ENCODE measurements at places on chromosomes 1 and 21.

GRCh38 chr1:11862890-11863289 lies 4.1 kb upstream of the NPPB start:
- no peak for DNase-seq

DNA sequence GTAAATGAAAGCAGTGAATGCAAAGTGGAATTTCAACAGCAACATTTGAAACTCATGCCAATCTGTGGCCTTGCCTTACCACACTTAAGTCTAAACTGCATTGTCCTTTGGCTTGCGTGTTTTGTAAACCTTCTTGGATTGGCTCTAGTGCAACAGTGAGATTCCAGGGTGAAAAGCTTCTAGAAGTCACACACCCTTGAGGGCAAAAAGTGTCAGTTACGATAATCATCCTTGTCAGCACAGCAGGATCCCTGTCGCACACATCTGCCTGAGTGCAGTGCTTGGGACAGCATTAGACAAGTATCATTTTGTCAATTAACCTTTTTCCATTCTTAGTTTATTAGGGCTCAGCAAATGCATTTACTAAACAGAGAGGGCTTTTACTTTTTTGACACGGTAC lies 243.4 kb upstream of the PTBP2 start:
- DNase-seq = no peak

GRCh38 chr1:186443638-186444037 lies 17.3 kb downstream of the PDC start:
- no peak for DNase-seq

DNA sequence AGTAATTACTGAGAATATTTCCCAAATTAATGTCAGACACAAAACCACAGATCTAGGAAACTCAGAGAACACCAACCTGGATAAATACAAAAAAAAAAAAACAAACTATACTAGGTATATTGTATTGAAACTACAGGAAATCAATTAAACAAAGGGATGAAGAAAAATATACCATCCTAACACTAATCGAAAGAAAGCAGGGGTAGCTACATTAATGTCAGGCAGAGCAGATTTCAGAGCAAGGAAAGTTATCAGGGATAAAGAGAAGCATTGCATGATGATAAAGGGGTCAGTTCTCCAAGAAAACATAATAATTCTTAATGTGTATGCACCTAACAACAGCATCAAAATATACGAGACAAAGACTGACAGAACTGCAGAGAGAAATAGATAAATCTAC lies 89.9 kb downstream of the TOMM20 start:
- DNase-seq = no peak

DNA sequence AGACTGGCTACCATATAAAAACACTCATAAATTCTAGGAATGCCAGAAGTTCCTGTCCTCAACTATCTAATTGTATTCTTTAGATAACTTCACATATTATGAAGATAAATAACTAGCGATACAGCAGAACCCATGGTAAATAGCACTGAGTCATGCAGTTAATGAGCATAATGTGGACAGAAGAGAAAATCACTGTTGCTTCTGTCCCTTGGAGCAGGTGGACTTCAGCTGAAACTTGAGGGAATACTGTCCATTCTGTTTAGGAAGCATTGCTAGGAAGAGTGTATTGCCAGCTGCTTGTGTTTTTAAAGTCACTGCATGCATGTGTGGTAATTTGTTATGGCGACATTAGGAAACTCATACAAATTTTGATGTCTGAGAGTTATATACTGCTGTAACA lies 854.4 kb downstream of the LTN1 start:
- no peak for DNase-seq

DNA sequence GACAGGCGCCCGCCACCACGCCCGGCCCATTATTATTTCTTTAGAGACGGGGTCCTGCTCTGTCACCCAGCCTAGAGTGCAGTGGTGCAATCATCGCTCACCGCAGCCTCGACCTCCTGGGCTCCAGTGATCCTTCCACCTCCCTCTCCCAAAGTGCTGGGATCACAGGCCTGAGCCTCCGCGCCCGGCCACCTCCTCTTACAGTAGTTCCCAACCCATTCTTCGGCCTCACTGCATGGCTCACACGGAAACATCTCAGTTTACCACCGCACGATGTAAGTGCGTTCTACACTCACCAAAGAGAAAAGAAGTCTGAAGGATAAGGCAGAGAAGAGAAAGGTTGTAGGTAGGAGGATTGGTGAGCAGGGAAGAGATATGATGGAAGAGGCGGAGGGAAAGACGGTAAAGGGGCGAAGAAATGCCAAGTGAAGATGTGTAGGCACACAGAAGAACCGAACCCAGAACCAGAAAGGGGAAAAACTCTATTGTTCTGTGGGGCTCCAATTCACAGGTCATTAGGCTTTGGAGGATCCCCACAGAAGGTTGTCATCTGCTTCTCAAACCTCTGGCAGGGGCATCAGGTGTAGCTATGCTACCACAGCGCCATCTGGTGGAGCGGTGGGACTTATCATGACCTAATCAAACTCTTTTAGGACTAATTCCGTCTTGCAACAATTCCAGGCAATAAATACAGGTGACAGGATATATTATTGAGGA lies 504.2 kb downstream of the SMYD3 start:
- DNase-seq = peak; percentile 91

DNA sequence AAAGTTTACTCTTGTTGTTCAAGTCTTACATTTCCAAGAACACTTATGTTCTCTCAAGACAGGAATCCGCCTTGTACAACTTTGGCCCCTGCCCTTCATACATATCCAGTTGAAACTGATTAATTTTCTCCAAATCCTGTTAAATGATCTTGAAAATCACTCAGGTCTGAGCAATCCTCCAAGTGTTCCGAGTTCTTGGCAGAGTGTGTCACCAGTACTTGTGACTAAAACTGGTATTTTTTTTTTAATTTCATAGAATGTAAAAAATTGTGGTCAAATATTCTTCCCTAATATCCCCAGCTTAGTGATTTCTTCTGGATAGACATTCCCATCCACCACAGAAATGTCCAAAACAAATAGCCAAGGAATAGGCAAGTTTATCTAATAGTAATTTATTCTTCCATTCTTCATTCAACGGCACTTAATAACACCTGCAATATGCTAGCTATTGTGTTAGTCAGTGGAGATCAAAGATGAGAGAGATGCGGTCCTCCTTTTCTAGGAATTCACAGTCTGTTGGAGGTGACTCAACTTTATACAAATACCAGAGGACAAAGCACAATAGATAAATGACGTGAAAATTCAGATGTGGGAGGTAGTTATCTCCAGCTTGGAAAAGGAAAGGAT lies 71.4 kb downstream of the DIRAS3 start:
- no peak for DNase-seq

- no peak for DNase-seq
Observed at GRCh38 chr1:231964241-231964640, 337.7 kb downstream of the DISC1 start.

GRCh38 chr1:59125154-59125553 lies 171.7 kb upstream of the FGGY start:
- no peak for DNase-seq

- DNase-seq = no peak
Observed at GRCh38 chr1:247429496-247429895, 13.5 kb downstream of the NLRP3 start.

GRCh38 chr1:48756683-48757316 lies 19.9 kb downstream of the BEND5 start:
- no peak for DNase-seq

DNA sequence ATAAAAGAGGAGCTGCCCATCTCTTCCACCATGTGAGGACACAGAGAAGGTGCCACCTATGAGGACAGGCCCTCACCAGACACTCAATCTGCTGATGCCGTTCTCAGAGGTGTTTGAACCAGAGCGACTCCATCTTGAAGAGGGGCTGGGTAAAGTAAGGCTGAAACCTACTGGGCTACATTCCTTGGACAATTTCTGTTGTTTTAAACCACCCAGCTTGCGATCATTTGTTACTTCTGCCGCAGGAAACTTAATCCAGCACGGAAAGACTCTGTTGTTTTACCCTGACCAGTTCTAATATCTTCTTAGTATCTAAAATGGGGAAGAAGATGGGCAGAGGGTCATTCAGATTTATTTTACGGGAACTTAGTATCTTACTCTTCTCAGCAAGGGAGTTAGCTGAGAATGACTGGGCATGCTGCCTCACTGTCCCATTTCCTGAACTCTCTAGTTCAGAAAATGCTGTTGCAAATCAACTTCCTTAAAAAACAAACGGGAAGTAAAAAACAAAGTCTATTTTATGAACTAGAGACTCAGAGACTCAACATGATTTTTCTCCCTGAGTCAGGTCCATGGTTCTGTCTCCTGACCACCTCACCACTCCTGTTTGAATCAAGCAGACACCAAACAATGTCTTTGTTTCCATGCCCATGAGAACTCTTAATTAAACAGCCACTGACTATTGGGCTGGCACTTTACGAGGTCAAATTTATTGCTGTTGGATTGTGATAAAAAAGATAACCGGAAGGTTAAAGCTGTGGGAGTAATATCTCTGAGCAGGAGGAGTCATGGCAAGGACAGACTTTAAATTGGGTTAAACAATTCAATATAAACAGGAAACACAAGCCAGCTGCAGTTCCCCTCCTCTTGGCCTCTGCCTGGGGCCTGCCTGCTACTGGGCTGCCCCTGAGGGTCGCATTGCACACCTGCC lies 23.8 kb upstream of the IFNAR1 start:
- DNase-seq = no peak

DNA sequence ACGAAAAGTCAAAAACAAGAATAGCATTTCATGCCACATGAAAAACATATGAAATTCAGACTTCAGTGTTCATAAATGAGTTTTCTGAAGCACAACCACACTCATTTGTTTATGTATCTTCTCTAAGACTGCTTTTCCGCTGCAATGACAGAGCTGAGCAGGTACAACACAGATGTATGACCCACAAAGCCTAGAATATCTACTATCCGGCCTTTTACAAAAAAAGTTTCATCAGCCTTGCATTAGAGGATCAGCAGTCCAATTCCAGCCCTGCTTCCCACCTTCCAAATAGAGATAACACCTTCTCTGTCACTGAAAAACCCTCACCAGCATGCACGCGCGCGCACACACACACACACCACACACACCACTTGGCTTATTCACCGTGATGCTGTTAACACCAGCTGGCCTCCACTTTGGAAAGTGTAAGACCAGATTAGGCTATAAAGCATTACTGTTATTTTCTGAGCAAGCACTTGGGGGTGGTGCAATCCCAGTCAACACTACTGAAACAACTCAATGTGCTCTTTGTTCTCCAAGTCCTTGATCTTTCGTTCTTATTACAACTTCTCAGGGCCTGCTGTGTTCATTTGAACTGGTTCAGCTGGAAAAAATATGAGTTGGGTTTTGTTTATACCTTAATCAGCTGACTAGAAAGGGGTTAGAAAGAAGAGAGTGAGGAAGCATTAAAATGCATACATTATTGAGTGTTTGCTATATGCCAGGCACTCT lies 90.0 kb downstream of the GLUL start:
- peak; percentile 5 for DNase-seq

DNA sequence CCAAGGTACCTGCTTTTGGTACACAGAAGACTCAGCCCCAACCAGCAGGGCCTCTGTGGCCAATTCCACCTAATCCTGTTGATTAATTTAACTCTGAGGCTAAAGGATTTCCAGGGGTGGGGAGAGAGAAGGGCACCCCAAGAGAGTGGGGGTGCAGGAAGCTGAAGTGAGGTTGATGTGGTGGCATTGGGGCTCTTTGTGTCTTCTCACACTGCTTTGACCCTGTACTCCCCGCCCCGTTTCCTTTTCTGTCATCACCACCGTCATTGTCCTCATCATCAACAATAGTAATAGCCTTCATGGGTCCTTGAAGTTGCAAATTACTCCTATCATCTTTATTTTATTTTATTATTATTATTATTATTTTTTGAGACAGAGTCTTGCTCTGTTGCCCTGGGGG lies 55.9 kb downstream of the PAX7 start:
- no peak for DNase-seq

- DNase-seq = no peak
Observed at GRCh38 chr1:152533327-152533938, 19.2 kb downstream of the CRCT1 start.

DNA sequence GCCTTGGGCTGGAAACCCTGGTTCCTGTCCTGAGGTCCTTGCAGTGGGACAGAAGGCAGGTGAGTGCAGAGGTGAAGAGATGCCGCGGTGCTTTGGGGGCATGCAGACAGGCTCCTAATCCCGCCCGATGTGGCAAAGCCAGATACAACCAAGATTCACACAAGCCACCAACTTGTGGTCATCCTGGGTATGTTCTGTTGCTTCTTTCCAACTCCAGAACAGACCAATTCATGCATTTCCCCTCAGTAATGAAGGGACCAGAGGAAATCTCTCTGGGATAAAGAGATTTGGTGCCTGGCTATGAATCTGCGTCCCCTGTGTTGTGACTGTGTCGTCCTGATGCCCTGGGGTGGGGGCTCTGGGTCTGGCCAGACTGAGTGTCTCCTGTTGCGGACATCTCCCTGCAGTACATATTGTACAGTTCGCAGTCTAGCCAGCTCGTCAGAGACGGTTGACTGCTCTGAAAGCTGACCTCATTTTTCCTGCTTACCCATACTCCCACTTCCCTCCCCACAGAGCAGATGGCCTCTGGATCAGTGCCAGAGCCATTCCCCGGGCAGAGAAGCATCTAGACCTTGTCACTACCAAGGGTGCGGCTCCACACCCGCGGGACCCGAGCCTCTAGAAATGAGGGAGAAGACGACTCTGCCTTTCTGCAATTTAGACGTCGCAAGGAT lies 216.3 kb downstream of the KIF26B start:
- DNase-seq = no peak

DNA sequence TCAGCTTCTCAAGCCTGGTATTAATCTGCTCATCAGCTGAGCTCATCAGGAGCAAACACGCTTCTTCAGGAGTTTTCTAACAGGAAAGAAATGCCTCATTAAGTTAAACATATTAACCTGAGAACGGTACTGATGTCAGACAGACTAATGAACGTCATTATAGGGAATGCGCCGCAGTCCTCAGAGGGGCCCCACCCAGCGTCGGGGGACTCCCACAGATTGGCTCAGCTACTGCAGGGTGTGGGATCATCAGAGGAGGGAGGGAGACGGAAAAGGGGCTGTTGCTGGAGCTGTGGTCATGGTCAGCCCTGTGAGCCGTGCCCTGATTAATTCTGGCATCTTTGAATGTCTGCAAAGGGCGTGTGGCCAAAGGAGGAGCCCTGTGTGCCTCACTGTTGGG lies 348.5 kb downstream of the PTPRU start:
- DNase-seq = no peak

- no peak for DNase-seq
Observed at GRCh38 chr21:43287795-43288755, 119.3 kb downstream of the CRYAA start.

DNA sequence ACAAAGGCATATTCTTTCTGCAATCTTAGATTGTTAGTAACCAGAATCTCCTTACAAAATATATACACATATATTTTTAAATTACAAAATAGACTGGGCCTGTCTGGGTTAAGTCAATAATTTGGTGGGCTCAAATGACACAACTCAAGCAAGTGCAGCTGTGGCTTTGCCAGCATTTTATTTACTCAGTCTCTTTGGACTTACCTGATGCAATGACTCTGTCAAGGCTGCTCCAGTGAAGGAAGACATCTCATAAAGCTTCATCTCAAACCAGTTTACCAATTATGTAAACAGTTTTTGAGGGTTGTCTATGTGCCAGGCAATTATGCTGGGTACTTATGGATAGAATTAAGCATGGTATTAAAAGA lies 22.8 kb upstream of the ABCA4 start:
- DNase-seq = no peak

GRCh38 chr1:209816923-209817322 lies 10.8 kb upstream of the UTP25 start:
- no peak for DNase-seq

GRCh38 chr1:241229216-241229615 lies 127.8 kb downstream of the RGS7 start:
- no peak for DNase-seq

All from naive thymus-derived CD8-positive, alpha-beta T cell (primary cell).